ENCODE measurements at places on chromosomes 3 and 15. TPM values are rescaled to one million over a fixed set of nuclear protein-coding genes. Genes with fewer than 3 reads are reported as not detected.

Gene ADAMTSL3
- not detected for polyA plus RNA-seq

Gene GPX1
- 454 TPM for polyA plus RNA-seq

Gene EBLN2
- polyA plus RNA-seq = 0.58 TPM

Gene NTRK3
- not detected for polyA plus RNA-seq

Gene TMCO5A
- not detected for polyA plus RNA-seq

Gene GNB4
- polyA plus RNA-seq = 47.3 TPM

Gene APBA2
- 0.23 TPM for polyA plus RNA-seq

Gene CLDN18
- polyA plus RNA-seq = 0.18 TPM

Gene GOLGA6A
- not detected for polyA plus RNA-seq

- peak overlapping the region; percentile 100 for H3K27ac ChIP-seq
- H3K4me1 ChIP-seq = peaks cover 43% of the 10 kb centered on the region
- H3K4me3 ChIP-seq = no peak overlapping the region
- H3K27me3 ChIP-seq = no peaks in the 10 kb centered on the region
- DNase-seq = no peak
These were observed 36.6 kb upstream of the THSD4 start for GRCh38 chr15:71078506-71079207.

GRCh38 chr15:66922608-66923007, 142.8 kb upstream of the SMAD3 start:
- DNase-seq = no peak
- H3K36me3 ChIP-seq = no peaks in the 10 kb centered on the region
- H3K4me3 ChIP-seq = no peak overlapping the region
- no peak overlapping the region for H3K27ac ChIP-seq
- H3K4me1 ChIP-seq = no peaks in the 10 kb centered on the region

- no peaks in the 10 kb centered on the region for H3K36me3 ChIP-seq
- H3K27ac ChIP-seq = no peak overlapping the region
- no peak for DNase-seq
- no peaks in the 10 kb centered on the region for H3K4me1 ChIP-seq
- H3K27me3 ChIP-seq = peaks cover 9% of the 10 kb centered on the region
- no peak overlapping the region for H3K4me3 ChIP-seq
These were observed 63.6 kb downstream of the LINGO1 start for GRCh38 chr15:77568973-77569728.

DNA sequence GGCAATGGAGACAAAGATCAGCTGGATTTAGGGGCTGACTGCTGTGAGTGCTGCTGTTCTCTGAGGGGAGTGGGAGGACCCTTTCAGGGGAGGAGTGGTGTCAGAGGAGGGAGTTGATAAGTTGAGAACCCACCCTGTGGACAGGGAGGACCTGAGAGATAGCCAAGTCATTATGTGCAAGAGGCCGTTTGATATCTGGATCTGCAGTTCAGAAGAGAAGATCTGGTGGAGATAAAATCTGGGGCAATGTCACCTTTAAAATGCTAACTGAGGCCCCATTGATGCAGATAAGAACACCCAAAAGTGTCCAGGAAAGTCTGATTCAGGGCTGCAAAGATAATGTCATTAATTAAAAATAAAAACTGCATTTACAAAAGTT, 256.1 kb upstream of the HES1 start:
- no peaks in the 10 kb centered on the region for H3K36me3 ChIP-seq
- DNase-seq = no peak
- no peak overlapping the region for H3K4me3 ChIP-seq
- peaks cover 34% of the 10 kb centered on the region for H3K27me3 ChIP-seq

GRCh38 chr3:169289273-169289672, 374.2 kb downstream of the MECOM start:
- DNase-seq = no peak
- H3K4me1 ChIP-seq = no peaks in the 10 kb centered on the region
- no peak overlapping the region for H3K4me3 ChIP-seq
- no peak overlapping the region for H3K27ac ChIP-seq
- H3K36me3 ChIP-seq = no peaks in the 10 kb centered on the region

DNA sequence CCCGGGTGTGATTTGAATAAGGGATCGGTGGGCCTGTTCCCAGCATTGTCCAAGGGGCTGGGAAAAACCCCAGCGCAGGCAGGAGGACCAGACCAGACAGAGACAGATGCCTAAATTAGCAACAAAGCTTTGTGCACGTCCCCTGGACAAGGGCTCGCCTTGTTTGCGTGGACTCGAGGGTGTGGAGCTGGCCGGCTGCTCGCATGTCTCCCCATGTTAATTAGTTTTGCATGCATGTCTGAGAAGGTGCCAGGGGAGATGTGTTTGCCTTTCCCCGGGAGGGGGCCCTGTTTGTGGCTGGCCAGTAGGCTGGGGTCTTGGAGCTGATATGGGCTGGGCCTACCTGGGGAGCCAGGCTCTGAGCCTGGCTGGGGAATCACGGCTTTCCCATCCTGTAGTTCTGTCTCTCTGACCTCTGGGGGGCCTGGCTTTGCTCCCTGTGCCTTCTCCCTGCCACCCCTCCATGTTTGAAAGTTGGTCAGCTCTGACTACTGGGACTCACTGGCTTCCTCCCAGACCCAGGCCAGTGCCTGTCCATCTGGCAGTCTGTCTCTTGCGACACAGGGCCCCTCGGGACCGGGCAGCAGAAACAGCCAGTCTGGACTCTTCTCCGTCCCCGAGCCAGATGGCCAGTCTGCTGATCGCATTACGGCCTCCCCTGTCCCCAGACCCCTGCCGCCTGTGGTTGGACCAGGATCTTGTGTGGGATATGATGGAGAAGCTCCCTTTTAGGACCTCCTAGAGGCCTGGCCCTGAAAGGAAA, 55.4 kb upstream of the POLG start:
- peaks cover 72% of the 10 kb centered on the region for H3K27me3 ChIP-seq
- no peak overlapping the region for H3K27ac ChIP-seq

- H3K27ac ChIP-seq = peak overlapping the region; percentile 50
- H3K27me3 ChIP-seq = no peaks in the 10 kb centered on the region
- H3K36me3 ChIP-seq = no peaks in the 10 kb centered on the region
- peak; percentile 90 for DNase-seq
- peaks cover 14% of the 10 kb centered on the region for H3K4me1 ChIP-seq
- H3K4me3 ChIP-seq = 0 out of 2 replicates have a peak overlapping the region, but pooled peaks have one; percentile 25
These were observed 4.4 kb upstream of the CLDN11 start for GRCh38 chr3:170414202-170414663.

DNA sequence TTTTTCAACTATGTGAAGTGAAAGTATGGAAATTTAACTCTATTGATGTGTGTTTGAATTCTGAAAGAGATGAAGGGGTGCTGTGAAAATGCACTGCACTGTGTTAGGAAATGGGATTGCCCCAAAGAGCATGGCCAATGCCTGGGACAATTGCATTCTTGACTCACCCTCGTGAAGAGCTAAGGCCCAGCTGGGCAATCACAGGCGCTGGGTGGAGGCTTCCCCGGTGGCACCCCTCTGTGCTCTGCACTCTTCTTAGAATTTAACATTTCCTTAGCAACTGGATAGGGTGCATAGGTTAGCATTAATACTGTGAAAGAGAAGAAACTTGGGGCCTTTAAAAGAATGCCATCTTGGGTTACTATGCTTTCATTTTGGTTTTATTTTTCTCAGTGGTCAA, 179.9 kb upstream of the GOLIM4 start:
- DNase-seq = no peak
- no peak overlapping the region for H3K27ac ChIP-seq
- H3K36me3 ChIP-seq = no peaks in the 10 kb centered on the region
- H3K4me3 ChIP-seq = no peak overlapping the region

GRCh38 chr3:182111967-182112366, 400.2 kb downstream of the SOX2 start:
- H3K4me1 ChIP-seq = no peaks in the 10 kb centered on the region
- no peak overlapping the region for H3K27ac ChIP-seq
- no peaks in the 10 kb centered on the region for H3K36me3 ChIP-seq

DNA sequence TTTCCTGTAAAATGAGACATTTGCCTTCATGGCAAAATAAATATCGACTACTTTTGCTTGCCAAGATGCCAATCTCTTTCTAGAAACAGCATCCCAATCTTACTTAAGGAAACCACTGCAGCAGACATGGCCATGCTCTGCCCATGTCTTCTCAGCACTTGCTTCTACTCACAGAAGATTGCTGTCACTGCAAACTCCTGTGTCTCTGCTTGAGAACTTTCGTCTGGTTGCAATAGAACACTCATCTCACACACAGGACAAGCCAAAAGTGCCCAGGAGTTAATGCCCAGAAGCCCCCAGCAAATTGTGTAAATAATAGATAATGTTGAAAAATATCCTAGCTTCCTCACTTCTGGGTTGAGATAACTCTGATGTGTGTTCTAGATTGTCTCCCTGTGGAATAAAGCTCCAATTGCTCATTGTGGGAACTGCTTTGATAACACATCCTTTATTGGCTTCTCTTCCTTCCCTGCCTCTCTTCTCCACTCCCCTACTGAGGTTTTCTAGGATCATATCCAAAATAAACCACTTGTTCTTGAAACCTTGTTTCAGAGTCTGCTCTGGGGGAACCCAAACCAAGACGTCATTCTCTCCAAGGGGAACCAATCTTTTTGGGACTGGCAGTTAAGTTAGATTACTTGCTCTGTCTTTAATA, 156.3 kb upstream of the STRIT1 start:
- H3K36me3 ChIP-seq = no peaks in the 10 kb centered on the region
- no peaks in the 10 kb centered on the region for H3K27me3 ChIP-seq
- DNase-seq = no peak
- H3K4me3 ChIP-seq = no peak overlapping the region

- H3K4me1 ChIP-seq = peaks cover 23% of the 10 kb centered on the region
- no peak for DNase-seq
- no peaks in the 10 kb centered on the region for H3K27me3 ChIP-seq
- H3K27ac ChIP-seq = no peak overlapping the region
- H3K4me3 ChIP-seq = no peak overlapping the region
These were observed 14.0 kb downstream of the ETV5 start for GRCh38 chr3:186094696-186095425.

DNA sequence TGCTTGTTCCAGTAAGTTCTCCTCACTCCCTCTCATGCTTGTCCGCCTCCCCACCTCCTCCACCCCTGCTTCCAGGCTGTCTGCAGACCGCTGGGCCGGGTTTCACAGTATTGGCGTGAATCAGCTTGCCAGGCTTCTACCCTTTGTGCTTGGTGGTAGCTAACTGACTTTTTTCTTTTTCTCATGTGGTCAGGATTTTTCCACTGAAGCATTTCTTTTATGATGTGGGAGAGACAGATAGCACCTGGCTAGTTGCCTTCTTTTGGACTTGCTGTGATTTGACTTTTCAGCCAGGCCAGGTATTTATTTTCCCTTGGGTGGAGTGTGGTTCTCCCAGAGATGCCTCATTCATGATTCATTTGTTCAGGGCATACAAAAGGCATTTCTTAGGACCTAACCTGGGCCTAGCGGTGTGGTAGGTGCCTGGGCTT, 60.6 kb downstream of the ST6GAL1 start:
- no peaks in the 10 kb centered on the region for H3K4me1 ChIP-seq
- H3K27me3 ChIP-seq = peaks cover 35% of the 10 kb centered on the region
- peak; percentile 31 for DNase-seq
- no peak overlapping the region for H3K27ac ChIP-seq

- H3K4me3 ChIP-seq = peak overlapping the region; percentile 49
- no peaks in the 10 kb centered on the region for H3K36me3 ChIP-seq
- peaks cover 48% of the 10 kb centered on the region for H3K4me1 ChIP-seq
These were observed 26.5 kb downstream of the IQGAP1 start for GRCh38 chr15:90414408-90415028.

DNA sequence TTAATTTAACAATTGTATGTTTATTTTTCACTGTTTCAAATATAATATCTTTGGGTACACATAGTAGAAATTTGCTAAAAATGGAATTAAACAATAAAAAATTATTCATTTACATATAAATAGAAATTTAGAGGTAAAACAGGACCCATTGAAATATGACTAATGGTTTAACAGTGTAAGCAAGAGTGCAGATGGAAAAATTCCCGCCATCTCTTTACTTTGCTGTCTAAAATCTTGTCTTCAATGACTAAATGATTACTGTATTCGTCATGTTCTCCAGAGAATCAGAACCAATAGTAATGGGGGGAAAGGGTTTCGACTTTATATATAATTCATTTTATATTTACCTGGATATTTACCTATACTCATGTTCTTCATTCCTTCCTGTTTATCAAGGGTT, 163.1 kb downstream of the IL1RAP start:
- no peaks in the 10 kb centered on the region for H3K27me3 ChIP-seq
- peaks cover 12% of the 10 kb centered on the region for H3K4me1 ChIP-seq
- H3K4me3 ChIP-seq = no peak overlapping the region
- no peak overlapping the region for H3K27ac ChIP-seq
- peak; percentile 8 for DNase-seq

DNA sequence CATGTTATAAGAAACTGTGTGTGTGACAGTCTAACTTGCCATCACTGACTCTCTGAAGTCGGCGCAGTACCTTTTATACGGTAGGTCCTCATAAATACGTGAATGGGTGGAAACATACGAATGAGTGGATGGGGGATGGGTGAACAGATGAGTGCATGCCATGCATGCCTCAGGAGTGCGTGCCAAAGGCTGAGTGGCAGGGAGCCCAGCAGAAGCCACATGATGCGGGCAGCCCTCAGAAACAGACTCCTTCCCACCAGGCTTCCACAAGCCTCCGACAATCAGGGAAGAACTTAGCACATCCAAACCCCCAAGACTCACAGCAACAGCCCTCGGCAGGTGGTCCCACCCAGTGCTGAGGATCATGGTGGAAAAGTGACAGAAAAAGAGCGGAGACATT, 16.7 kb downstream of the HCN4 start:
- H3K27ac ChIP-seq = no peak overlapping the region
- no peaks in the 10 kb centered on the region for H3K4me1 ChIP-seq
- H3K36me3 ChIP-seq = no peaks in the 10 kb centered on the region
- H3K27me3 ChIP-seq = peaks cover 27% of the 10 kb centered on the region
- DNase-seq = peak; percentile 29

GRCh38 chr3:142563496-142563997, 15.0 kb downstream of the ATR start:
- H3K4me1 ChIP-seq = no peaks in the 10 kb centered on the region
- no peak overlapping the region for H3K4me3 ChIP-seq
- peaks cover 28% of the 10 kb centered on the region for H3K36me3 ChIP-seq
- no peaks in the 10 kb centered on the region for H3K27me3 ChIP-seq
- no peak overlapping the region for H3K27ac ChIP-seq
- no peak for DNase-seq

DNA sequence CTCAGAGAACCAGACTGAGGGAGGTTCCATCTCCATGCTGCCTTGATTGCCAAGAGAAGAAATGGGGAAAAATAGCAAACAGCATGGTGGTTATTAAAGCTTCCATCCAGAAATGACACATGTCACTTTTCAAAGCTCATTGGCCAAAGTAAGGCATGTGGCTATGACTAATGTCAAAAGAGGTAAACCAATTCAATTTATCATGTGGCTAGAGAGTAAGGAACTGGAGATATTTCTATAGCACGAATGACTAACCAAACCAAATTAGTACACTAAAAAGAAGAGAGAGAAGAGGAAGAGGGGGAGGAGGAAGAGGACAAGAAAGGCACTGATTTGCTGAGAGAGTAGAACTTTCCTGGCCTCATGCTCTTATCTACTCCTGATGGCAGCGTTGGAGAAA, 115.2 kb upstream of the SLC6A11 start:
- H3K4me1 ChIP-seq = no peaks in the 10 kb centered on the region
- no peak overlapping the region for H3K4me3 ChIP-seq
- no peaks in the 10 kb centered on the region for H3K27me3 ChIP-seq

GRCh38 chr15:36392676-36393266, 186.7 kb upstream of the CDIN1 start:
- no peaks in the 10 kb centered on the region for H3K4me1 ChIP-seq
- no peaks in the 10 kb centered on the region for H3K36me3 ChIP-seq
- H3K27ac ChIP-seq = no peak overlapping the region
- no peak for DNase-seq
- no peaks in the 10 kb centered on the region for H3K27me3 ChIP-seq

- H3K36me3 ChIP-seq = no peaks in the 10 kb centered on the region
- DNase-seq = no peak
- H3K4me3 ChIP-seq = no peak overlapping the region
- H3K27me3 ChIP-seq = no peaks in the 10 kb centered on the region
- no peak overlapping the region for H3K27ac ChIP-seq
- H3K4me1 ChIP-seq = no peaks in the 10 kb centered on the region
These were observed 202.7 kb upstream of the SLC2A2 start for GRCh38 chr3:171229173-171229572.

All from GM23248 (cell line).